CD4-positive, alpha-beta T cell treated with Interleukin-2 at 100 ng/mL for 4 hours (primary cell): ENCODE measurements at places on chromosomes 11 and 22.

DNA sequence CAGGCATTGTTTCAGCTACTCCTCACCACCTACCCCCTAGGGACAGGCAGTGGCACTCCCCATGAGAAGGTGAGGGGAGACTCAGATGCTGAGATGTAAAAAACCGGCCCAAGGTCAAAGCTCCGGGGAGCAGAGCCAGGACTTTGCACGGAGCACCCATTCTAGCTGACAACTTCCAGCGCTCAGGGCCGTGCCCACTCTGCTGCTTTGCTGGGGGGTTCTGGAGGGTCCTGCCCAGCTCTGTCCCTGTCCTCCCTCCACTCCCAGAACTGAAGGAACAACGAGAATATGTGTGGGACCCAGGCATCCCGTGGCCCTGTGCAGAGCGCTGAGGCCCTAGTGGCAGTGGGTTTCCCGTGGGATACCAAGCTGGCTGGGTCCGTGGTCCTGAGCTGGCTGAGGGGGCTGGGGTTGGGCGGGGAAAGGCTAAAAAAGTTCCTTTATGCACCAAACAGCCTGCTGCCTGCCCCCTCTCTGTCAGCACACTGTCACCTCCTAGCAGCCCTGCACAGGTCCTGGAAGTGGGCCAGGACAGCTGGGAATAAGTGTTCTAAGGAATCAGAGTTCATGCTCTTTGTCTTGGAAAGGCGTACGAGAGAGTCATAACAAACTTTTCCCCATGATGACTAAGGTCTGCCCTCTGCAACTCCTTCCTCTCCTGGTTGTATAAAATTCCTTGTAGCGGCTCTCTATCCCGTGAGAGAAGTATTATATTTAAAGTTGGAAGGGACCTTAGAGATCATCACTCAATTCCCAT, 1.9 kb downstream of the MS4A10 start:
- DNase-seq: no peak

DNA sequence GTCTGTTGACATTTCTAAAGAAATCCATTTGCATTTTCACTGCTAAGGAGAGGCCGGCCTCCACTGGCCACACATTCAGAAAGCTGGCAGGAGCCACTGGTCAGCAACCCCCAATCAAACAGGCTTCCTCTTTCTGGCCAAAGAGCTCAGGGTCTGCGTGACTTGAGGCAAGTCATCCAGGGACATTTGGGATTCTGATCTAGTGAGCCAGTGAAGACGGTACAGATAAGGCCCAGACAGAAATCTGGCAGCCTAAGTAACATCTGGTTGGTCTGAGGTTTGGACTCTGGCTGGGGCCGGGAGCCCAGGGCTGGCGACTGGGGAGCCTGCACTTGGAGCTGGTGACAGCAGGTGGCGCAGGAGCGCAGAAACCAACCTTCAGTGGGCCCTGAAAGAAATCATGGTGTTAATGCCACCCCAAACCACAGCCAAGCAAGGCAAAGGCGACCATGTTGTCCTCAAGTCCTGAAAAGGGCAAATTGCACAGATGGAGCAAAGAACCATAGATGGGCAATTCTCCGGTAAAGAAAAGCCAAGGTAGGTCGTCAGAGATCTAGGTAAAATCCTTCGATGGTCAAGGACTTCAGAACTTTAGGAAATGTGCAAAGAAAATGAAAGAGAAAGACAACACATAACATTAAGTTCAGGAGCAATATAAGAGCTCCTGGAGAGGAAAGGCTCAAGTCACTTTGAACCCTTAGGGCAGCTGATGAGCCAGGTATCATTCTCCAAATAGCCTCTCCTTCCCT, 99.4 kb upstream of the BLID start:
- DNase-seq: peak; percentile 10

DNA sequence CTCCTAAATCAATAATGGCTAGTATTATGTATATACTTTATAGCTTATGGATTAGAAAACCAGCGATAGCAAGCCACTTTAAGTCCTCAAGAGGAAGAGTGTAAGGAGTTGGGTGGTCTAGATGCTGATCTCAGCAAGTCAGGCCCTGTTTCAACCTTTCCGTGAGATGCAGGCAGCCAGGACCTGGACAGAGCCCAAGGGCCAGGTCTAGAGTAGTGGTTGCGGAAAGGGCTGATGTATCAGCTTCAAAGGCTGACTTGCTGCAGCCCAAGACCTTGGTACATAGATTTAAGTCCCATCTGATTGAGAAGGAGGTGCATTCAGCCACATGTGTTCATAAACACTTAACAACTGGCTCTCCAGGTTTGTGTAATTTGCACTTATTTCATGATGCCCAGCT, 33.4 kb downstream of the FLI1 start:
- no peak for DNase-seq

GRCh38 chr22:29275819-29276565, 7.9 kb downstream of the EWSR1 start:
- no peak for DNase-seq

DNA sequence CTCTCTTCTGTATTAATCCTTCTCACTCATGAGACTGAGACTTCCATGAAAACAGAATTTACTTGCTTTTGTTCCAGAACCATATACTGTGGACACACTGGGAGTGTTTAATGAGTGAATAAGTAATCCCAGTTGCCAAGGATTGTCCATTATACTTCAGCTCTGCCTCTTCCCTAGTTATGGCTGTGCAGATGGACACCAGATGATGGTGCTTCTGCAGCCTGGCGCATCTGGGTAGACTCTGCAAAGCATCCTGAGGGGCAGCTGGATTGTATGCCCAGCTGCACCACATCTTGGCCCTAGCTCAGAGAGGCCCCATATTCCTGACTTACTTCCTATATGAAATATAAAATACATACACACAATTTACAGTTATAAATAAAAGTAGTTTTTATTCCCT, 43.5 kb downstream of the DBX1 start:
- DNase-seq: no peak

GRCh38 chr22:40541300-40541699, 95.2 kb downstream of the MRTFA start:
- DNase-seq: no peak

GRCh38 chr11:102911758-102912481, 37.1 kb upstream of the MMP12 start:
- no peak for DNase-seq

DNA sequence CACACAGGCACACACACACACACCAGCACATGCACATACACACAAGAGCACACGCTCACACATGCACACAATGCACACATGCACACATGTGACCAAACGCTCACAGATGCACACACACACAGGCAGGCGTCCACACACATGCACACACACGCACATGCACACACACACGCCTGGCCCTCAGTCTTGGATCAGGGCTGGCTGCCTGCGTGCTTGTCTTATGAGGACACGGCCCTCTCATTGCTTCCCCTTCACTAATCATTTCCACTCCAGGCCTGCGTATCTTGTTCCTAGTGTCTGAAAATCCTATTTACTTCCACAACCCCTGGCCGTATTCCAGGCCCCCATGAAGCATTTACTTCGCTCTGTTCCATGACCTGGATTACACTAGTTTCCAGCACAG, 740.5 kb downstream of the BRD1 start:
- DNase-seq: no peak

GRCh38 chr11:105824457-105825013, 197.5 kb downstream of the MSANTD4 start:
- no peak for DNase-seq

GRCh38 chr11:121904148-121904547, 211.9 kb downstream of the BLID start:
- no peak for DNase-seq

DNA sequence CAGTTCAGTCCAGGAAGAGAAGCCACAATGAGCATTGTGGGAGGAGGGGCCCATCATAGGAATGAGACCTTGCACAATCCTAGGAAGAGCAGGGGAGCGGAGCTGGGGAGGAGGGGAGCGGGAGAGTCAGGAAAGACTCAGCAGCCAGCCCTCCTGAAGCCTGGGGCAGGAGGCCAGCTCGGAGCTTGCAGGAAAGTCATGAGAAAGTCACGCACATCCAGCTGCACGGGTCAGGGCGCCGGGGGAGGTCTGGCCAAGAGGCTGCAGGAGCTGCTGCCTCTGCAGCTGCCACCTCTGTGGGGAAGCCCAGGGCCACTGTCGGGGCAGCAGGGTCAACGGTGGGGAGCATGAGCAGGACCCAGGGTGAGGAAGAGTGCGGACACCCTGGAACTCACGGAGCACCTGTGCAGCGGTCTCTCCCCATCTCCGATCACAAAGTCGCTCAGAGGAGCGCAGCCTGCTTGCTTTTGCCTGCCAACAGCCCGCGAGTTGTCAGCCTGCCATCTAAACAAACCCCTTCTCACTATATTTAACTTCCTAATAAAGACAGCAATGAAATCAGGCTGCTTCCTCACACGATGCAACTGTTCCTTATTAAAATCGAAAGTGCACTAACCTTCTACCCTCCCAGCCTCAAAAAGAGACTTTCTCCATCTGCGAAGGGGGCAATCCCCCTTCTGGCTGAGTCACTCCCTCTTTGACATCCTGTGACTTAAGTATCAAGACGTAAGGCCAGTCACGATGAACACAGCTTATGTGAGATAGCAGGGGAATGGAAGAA, 52.9 kb upstream of the RTL6 start:
- peak; percentile 12 for DNase-seq

- no peak for DNase-seq
Measured at GRCh38 chr11:45319077-45319476, 32.9 kb upstream of the SYT13 start.

GRCh38 chr11:78786086-78786485, 211.4 kb upstream of the NARS2 start:
- DNase-seq: no peak

GRCh38 chr11:40183073-40184064, 1276.1 kb downstream of the LRRC4C start:
- DNase-seq: no peak
